ENCODE measurements at places on chromosomes 5 and 9. TPM values are rescaled to one million over a fixed set of nuclear protein-coding genes. Genes with fewer than 3 reads are reported as not detected.

The ZNF169 gene
- total RNA-seq, result 5.9 TPM

The CSF1R gene
- total RNA-seq, result not detected

The ANGPTL2 gene
- total RNA-seq, result 64.2 TPM

The SV2C gene
- total RNA-seq, result not detected

The RLN1 gene
- not detected for total RNA-seq

The OTULINL gene
- 0.22 TPM for total RNA-seq

The PCDHGA11 gene
- total RNA-seq, result 20.1 TPM

The CAPSL gene
- total RNA-seq, result 1.2 TPM

The WDR38 gene
- total RNA-seq, result not detected

The PDCD1LG2 gene
- total RNA-seq, result 9.1 TPM

The CNTNAP3 gene
- total RNA-seq, result 0.39 TPM

The TMEM141 gene
- total RNA-seq, result 37.4 TPM

All from articular chondrocyte of knee joint (primary cell).